ENCODE measurements at places on chromosomes 3 and 15.

DNA sequence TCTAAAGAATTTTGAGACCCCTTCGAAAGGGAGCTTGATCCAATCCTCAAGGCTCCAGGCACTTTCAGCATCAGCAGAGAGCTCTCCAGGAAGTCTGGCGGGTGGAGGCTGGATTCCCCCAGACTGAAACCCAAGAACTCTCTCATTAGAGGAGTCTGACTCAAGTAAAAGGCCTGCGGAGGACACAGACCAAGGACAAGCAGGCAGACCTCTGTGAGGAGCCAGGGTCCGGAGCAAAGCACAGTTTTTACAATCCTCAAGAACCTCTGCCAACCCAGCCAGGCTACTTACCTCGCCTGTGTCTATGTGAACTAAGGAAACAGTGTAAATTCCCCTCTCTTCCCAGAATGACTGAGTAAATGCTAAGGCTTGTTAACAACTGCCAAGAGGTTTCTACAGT, 86.2 kb downstream of the FBN1 start:
- peak; percentile 37 for DNase-seq

DNA sequence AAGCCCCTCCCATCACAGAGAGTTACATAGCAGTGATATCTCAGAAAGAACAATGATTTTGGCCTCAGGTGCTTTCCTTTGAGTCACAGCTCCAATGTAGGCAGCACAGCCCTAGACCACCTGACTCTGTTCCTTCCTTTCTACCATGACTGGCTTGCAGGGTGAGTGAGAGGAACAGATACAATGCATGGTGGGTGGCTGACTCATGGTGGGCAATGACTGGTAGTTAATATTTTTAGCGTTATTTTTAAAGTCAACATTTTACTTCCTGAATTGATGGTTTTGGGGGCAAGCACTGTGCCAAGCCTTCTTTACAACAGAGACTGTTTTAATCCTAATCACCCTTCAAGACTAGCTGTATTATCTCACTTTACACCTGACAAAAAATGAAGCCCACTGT, 32.8 kb upstream of the ST3GAL6 start:
- DNase-seq, result peak; percentile 29

- DNase-seq, result no peak
These were observed 12.1 kb downstream of the EPHB1 start for GRCh38 chr3:134807189-134807588.

- DNase-seq, result no peak
These were observed 63.0 kb downstream of the SLTM start for GRCh38 chr15:58870451-58870850.

DNA sequence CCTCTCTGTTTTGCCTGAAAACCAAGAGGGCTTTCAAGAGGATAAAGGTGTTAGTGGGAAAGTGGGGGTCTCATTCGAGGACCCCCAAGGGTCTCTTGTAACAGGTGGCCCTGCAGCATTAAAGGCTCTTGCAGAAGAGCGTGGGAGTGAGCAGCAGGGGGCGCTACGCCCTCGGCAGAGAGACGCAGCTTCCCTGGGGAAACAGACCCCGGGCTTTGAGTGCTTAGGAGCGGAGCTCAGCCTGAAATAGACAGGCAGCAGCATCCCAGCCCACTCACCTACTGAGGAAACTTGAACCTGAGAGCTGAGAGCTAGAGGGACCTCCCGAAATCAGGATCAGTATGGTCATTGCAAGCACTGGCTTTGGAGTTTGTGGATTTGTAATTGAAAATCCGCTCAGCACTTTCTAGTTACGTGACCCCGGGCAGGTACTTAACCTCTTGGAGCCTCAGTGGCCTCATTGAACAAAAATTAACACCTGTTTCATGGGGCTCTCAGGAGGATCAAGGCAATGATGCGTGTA, 25.7 kb downstream of the RPLP1 start:
- DNase-seq, result peak; percentile 84

GRCh38 chr3:72100080-72100511, 315.1 kb upstream of the PROK2 start:
- DNase-seq, result no peak

GRCh38 chr15:74400313-74400860, 32.9 kb upstream of the CYP11A1 start:
- no peak for DNase-seq

DNA sequence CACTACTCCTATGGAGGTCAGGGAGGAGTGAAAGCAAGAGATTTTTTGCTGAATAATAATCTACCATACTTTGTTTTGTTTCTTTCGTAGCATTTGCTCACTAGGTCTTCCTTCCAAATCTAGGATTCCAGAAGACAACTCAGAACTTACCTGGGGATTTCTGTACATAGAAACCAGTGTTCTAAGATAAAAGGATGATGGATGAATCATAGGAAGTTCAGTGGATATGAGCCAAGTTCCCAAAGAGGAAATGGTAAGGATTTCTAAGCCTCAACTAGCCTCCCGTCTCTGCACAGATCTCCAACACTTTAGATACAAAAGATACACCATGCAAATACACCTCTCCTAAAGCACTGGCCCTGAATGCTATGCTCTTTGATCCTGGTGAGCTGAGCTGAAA, 283.9 kb downstream of the TAFA4 start:
- no peak for DNase-seq

DNA sequence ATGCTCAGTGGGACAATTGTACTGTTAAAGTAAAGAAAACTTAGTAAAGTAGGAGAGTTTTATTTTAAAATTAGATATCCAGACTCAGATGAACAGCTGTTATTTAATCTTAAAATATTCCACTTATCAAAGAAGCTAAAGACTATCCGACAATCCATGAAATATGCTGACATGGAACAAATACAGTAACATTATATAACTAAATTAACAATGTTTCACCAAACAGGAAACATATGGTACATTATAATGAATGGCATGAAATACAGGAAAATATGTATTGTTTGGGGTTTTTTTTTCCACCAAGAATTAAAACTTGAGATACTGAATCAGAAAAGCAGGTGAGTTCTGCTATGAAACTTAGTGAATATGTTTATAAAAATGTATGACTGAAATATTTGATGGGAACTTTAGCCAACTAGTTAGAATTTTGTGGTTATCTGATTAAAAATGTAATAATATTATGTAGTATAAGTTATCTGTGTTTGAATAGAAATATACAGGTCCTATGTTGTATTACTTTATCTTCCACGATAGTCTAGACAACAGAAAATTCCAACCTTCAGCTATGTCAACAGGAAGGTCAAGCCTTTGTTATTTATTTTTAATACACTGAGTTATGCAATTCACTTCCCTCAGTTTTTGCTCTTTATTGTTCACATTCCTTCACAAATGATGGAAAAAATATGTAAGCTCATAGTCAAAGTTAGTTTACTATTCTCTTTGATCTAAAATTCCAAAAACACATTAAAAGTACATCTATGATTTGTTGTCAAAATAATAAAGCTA, 72.7 kb downstream of the UACA start:
- DNase-seq, result no peak

GRCh38 chr3:126543457-126544061, 15.2 kb downstream of the C3orf22 start:
- DNase-seq, result no peak

DNA sequence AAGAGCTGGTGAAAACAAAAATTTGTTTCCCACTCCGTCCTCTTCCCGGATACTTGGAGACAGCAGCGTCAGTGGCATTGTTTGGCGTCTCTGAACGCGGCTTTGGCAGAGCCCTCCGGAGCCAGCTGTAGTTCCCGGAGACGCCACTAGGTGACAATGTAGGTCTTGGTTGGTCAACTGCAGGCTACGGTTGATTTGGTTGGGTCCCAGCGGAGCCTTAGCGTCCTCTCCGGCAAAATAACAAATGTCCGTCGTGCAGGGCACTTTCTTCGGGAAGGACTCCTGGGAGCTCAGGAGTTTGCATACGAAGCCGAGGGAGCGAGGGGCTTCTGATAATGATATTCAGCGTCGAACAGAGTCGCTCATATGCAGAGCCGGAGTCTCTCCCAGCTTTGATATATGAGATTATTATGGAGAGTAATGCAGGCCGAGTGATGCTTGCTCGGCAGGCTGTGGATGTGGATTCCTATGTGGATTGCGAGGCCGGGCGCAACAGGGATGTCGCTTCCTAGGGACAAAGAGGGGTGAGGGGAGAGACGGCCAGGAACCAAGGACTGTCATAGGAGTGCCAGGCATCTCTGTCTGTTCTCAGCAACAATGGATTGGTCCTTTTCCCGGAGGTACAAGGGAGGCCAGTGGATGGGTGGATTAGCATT, 74.8 kb downstream of the IL20RB start:
- peak; percentile 88 for DNase-seq

DNA sequence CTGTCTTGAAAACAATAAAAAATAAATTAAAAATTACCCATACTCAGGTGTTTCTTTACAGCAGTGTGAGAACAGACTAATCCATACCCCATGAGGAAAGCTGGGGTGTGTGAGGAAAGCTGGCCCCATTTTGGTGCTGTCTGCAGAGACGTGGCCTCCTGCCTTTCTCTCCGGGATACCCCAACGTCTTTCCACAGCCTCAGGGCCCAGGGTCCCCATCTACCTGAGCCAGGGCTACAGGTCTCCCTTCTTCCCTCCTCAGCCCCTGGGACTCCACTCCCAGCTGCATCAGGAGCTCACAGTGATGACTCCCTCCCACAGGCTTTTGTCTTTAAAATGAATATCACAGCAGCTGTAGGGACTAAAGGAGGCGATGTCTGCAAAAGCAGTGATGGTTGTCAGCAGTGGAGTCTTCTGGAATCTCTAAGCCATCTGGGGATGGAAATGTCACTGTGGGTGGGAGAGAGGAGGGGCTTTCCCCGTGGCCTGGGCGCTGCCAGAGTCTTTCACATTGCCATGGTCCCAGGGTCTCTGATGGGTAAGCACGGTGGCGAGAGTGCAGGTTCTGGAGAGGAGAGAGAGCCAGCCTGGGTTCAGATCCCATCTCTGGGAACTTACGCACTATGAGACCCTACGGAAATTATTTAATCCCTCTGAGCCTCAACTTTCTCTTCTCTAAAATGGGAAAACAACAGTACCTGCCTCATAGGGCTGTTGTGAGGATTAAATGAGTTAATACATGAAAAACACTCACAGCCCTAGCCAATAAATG, 259.3 kb downstream of the PLCL2 start:
- DNase-seq, result no peak

GRCh38 chr3:77158730-77159581, 119.1 kb downstream of the ROBO2 start:
- DNase-seq, result no peak

GRCh38 chr3:96977671-96978070, 163.3 kb downstream of the EPHA6 start:
- no peak for DNase-seq

- no peak for DNase-seq
These were observed 91.4 kb downstream of the ZNF621 start for GRCh38 chr3:40615918-40616819.

DNA sequence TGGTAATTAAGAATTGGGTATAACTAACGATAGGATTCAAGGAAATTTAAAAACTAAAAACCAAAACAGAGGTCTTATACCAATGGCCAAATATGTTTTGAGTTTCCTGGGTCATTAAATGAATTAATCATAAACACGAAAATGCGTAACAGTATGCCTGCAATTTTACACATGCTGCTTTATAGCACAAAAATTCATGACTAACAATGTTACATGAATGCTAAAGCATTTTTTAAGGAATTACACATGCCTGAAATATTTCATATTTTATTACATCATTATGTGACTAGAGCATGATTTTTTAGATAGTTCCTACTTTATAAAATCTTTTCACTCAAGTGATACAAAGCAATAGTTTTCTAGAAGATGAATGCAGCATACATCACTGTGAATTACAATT, 74.7 kb downstream of the ZNF148 start:
- DNase-seq, result peak; percentile 33

DNA sequence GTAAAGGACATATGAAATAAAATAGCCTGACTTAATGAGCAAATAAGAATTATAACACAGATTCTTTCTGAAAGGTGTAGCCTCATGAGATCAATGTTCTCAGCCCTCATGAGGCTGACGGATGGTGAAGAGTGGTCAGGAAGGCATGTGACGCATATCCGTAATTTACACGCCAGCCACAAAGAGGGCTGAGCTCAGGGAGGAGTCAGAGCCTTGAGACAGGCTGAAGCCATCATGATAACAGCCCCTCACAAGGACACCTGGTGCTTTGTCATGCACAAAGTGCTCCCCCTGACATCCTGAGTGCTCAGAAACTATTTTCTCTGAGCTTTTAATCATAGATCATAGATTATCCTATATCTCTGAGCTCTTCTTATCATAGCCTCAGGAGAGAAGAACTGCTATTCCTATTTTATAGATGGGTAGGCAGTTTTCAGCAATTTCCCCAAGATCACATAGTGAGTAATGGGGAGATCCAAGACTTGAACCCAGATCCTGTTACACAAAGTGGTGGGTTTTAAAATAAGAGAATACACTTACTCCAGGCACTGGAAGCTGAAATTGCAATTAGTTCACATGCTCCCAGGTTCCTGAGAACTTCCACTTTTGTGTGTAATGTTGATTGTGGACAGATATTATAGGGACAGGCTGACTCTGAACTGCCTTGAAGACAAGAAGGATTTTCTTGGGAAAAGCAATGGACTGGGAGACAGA, 267.1 kb downstream of the RPLP1 start:
- DNase-seq, result no peak

DNA sequence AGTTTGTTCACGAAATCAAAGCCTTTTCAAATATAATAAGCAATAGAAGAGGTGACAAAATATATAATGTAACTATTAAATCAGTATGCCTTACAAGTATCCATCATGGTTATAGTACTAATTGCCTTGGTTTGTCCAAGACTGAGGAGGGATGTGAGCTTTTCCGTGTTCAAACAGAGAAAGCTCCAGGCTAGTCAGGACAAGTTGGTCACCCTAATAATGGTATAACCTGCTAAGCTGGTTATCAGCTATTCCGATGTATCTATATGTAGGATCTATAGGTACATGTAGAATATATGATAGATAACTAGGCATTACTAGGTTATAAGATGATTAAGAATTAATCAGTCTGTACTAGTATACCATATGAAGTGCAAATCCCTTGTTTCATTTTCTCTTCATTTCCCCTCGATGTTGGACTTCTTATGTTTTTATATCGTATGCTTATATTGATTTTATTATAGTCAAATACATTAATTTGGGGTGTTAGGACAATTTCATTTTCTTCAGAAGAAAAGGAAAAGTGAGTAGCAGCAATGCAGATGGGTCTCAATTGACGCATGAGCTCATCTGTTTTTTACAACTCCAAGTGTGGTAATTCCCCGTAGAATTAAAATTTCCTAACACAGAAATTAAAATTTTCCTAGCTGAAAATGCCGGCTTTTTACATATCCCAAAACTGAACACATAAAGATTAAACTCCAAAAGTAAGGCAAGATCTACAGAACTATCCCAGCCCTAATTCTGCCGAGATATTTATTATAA, 419.1 kb downstream of the TIGIT start:
- no peak for DNase-seq

DNA sequence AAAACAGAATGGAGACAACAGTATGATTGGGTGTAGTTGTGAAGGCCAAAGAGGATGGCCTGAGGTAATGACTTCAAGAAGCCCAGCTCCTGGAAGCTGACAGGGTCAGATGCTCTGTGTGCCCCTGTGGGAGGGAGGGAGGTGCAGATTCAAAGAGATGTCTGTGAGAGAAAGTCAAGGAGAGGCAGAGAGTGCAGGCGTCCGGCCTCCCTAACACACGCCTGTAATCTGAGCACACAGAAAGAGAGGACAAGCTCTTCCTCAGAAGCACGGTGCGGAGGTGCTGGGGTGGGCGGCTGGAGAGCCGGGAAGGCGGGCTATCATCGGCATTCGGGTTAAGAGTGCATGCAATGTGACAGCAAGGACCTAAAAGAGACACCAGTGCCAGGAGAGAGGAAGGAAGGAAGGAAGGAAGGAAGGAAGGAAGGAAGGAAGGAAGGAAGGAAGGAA, 238.2 kb upstream of the HES1 start:
- DNase-seq, result no peak

Measured in HTR-8/SVneo (cell line).